ENCODE measurements at places on chromosomes 7 and 10.
A peak's percentile ranks its signal among the peaks of the same experiment; 100 is the strongest.

- no peak for DNase-seq
These were observed 260.2 kb upstream of the BMPER start for GRCh38 chr7:33645104-33645503.

DNA sequence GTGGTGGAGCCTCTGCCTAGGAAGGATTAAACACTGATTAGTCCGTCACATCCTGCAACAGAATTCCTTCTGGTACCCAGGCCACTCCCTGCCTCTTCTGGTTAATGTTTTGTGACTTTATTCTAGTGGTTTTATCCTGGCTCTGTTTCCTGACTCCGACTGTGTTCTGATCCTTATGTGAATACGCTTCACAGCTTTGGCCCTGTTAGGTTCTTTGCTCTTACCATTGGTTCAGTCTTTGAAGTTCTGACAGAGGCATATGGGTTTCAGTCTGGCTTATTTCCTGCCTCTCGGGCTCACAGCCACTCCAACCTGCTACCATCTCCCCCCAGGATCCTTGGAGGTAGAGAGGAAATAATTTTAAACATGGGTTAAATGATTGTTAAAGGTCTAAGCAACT, 23.2 kb upstream of the FGL2 start:
- DNase-seq, result no peak

DNA sequence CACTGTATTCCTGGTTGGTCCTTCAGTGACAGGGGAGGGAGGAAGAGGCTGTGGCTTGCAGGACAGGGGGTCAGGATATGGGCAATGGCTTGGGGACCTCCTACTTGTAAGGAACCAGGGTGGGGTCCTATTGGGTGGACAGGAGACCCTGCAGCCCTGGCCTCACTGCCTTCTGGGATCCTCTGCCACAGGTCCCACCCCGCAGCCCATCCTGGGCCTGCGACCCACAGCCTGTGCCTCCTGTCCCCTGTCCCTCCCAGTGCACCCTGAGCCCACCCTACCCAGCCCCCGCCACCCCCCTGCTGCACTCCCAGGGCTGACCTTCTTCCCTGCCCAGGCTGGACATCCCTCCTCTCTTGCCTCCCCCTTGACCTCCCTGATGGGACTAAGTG, 58.7 kb upstream of the MYL10 start:
- no peak for DNase-seq

DNA sequence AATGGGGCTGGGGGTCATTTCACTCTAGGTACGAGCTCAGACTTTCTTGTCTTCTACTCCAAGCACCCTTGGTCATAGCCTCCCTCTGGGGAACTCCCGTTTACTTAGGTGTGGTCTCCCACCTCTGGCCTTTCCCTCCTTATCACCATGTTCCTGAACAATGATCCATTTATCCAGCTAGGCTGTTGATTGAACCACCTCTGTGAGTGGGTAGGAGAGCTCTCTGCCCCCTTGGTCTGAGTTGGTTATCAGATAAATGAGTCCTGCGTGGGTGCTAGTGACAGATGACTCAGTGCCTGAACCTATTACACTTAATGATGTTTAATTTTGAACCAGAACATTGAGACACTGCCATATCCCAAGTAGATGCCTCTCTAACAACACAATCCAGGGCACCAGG, 9.4 kb downstream of the BLNK start:
- no peak for DNase-seq

- DNase-seq, result no peak
These were observed 435.3 kb downstream of the LRMDA start for GRCh38 chr10:75866731-75867130.

DNA sequence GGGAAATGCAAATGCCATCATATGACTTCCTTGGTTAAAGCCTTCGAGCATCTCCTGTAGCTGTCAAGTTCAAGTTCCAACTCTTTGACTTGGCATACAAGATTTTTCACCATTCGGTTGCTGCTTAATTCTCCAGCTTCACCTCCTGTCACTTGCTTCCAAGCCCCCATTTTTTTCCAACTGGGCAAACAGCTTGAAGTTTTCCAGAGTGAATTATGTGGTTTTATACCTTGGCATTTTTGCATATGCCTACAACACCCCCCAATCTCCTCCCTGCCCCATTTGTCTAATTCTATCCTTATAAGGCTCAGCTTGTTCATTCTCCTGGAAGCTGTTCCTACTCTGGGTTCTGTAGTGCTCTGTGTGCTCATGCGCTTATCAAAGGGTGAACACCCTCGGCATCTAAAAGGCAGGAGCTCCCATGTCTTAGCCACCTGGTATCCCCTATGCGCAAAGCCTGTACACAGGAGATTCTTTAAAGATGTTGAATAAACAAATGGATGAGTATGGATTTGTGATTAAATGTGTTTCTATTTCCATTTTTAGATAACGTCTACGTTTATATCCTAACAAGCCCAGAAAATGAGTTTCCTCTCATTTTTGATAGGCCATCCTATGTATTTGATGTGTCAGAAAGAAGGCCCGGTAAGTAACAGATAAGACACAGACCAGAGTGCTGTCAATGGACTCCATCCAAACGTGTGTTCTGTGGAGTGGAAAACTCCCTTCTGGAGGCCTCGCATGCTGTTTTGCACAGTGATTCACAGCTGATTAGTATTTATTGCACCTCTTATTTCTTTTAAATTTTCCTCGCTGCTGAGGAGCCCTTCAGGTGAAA, 52.5 kb downstream of the CDHR3 start:
- DNase-seq, result no peak

GRCh38 chr10:7797582-7797981, 9.6 kb downstream of the ATP5F1C start:
- no peak for DNase-seq

- DNase-seq, result peak; percentile 59
These were observed 67.1 kb downstream of the HK1 start for GRCh38 chr10:69345402-69345801.

GRCh38 chr10:76554033-76554408, 1083.6 kb downstream of the KCNMA1 start:
- DNase-seq, result no peak

DNA sequence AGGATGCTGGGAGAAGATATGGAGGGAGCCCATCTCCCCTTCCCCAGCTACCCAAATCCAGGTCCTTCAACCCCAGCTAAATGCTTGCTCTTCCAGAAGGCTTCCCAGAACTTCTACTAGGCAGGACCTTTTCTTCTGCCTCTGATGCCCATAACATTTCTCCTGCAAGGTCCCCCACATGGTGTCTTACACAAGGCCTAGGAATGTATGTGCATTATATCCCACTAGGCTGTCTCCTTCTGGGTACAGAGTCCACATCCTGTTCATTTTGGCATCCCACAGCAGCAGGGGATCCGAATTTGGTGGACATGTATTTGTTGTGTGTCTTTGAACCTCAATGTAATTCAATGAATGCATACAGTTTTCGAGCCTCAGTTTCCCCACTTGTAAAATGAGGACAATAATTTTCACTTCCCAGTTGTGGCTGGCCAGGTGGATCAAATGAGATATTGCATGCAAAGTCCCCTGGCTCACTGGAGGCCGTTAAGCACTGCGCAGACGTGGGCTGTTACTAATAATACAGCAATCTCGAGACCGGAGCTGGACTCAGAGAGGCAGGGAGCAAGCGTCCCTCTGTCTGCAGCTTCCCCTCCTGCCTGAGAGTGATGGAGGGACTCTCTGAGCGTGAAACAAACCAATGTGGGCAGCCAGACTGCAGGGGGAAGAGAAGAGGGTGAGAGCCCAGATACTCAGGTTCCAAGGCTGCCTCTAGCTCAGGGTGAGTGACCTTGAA, 18.6 kb upstream of the YWHAG start:
- no peak for DNase-seq

- DNase-seq, result no peak
These were observed 39.9 kb upstream of the FGL2 start for GRCh38 chr7:77239471-77239870.

DNA sequence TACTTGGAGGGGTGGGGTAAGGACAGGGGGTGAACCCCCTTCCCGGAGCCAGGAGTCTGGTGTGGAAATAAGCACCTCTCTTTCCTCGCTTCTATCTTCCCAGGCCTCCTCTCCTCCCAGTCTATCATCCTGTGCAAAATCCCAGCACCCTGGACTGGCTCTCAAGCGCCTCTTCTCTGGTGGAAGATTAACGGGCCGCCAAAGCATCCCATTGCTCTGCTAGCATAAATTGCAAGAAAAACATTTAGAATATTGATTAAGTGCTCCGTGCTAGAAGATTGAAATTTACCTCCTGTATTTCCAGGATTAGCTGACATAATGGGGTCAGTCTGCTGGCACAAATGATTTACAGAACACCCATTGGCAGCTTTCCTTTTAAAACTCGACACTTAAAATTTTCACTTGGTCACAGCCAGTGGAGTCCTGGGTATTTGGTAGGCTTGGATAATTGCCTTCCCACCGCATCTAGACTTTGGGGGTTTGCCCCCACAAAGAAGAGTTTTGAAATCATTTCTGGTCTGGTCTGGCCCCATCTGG, 189.7 kb downstream of the GFRA1 start:
- no peak for DNase-seq

DNA sequence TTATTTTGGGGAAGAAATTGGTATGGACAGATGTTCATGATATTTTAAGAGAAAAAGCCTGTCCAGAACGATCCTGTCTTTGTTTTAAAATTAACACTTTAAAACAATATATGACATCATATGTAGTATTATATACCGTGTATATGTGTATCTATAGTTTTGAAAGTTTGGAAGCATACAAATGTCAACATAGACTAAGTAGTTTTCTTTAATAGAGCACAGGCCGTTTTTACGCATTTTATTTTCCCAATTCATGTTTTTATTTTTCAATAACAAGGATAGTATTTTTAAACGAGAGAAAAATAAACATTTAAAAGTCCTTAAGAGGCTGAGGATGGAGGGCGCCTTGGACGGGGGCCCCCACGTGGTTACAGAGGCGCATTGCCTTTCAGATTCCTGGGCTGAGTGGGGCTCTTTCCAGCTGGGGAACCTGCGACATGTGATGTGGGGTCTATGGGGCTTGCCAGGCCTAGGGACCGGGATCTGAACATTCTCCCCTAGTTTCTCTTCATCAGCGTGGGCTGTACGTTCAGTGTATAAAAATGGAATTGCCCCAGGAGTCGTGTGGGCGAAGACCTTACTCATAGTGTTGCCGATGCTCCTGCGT, 127.8 kb upstream of the ZNF746 start:
- peak; percentile 65 for DNase-seq

GRCh38 chr10:72011468-72011867, 47.3 kb downstream of the CHST3 start:
- DNase-seq, result no peak

GRCh38 chr7:1868516-1869165, 198.6 kb downstream of the ELFN1 start:
- no peak for DNase-seq

DNA sequence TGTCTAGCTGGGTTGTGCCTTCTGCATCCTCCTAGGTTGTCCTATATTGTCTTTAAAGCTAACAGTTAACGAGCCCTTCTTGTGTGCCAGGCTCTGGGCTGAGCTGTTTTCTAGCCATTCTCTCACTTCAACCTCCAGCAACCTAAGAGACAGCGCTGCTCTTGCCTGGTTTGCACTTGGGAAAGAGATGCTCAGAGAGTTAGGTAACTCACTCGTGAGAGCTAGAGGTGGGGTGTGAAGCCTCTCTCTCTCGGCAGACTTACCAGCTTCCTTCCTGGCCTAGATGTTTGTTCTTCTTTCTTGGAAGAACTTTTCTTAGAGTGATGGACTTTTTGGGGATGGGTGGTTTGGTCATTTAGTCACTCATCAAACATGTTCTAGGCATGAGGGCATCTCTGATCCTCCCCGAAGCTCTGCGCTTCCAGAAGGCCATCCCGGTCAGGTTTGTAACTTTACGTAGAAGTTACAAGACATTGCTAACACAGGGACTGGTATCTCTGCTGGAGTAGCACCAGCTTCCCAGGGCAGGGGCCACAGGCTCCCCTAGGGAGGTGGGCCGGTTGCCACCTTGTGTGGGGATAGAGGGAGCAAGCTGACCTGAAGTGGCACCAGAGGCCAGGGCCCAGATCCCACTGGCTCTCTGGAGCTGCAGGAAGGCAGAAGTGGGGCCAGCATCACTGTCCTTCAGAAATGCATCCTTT, 14.3 kb downstream of the TSPAN15 start:
- no peak for DNase-seq

DNA sequence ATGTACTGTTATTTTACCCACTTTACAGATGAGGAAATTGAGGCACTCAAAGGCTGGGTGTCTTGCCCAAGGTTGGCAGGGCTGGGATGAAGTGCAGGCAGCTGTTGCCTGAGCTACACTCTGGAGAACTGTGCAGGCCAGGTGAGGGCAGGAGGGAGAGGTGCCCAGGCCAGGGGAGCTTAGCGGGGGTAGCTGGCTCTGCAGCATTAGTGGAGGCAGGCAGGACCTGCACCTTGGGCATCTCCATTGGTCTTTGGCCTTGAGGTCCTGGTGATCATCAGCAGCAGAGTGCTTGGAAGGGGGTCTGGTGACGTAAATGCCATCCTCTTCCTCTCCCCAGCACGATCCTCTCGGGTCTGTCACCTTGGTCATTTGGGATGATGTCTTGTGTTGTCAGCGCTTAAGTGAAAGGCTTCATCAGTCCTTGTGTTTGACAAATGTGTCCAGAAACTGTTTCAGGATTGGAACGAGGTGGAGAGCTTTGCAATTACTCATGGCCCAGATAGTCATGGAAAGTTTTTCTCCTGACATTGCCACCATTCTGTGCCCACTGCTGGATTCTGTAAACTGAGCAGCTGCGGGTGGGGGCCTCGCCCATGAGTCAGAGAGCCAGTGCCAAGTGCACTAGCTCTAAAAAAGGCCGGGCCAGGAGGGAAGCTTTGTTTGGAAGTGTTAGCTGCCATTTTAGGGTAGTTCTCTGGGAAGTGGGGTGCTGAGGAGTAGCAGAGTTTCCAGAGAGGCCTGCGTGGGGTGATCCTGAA, 47.6 kb downstream of the TSPAN15 start:
- DNase-seq, result no peak

DNA sequence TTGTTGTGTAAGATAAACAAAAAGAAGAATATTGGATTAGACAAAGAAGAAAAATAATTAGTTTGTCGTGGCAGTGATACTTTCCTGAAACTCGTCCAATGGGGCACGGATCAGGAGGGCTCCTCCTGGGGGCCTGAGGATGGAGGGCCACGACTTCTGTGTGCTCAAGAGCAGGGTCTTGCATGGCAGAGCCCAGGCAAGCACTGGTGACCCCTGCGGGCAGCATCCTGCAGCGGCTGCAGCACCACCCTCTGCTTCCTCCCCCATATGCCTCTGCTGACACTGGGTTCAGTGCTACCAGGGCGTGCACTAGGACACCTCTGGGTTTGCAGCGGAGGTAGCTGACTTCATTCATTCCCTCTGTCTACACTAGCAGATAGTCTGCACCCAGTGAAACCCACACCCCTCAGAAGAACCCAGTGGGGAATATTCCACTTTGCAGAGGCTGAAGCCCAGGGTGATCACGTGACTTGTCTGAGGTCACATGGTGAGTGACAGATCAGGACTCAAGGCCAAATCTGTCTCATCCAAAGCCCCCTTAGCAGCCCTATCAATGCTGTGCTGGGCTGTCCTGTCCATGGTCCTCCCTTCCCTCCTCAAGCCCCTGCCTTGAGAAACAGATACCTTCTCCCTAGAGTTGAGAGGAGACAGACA, 375.5 kb downstream of the TCERG1L start:
- peak; percentile 64 for DNase-seq
